ENCODE measurements at places on chromosomes 11 and 22.

- no peak for DNase-seq
Observed at GRCh38 chr11:59559886-59560285, 48.5 kb downstream of the OR4D9 start.

- DNase-seq: no peak
Observed at GRCh38 chr11:115255006-115255762, 249.0 kb downstream of the CADM1 start.

DNA sequence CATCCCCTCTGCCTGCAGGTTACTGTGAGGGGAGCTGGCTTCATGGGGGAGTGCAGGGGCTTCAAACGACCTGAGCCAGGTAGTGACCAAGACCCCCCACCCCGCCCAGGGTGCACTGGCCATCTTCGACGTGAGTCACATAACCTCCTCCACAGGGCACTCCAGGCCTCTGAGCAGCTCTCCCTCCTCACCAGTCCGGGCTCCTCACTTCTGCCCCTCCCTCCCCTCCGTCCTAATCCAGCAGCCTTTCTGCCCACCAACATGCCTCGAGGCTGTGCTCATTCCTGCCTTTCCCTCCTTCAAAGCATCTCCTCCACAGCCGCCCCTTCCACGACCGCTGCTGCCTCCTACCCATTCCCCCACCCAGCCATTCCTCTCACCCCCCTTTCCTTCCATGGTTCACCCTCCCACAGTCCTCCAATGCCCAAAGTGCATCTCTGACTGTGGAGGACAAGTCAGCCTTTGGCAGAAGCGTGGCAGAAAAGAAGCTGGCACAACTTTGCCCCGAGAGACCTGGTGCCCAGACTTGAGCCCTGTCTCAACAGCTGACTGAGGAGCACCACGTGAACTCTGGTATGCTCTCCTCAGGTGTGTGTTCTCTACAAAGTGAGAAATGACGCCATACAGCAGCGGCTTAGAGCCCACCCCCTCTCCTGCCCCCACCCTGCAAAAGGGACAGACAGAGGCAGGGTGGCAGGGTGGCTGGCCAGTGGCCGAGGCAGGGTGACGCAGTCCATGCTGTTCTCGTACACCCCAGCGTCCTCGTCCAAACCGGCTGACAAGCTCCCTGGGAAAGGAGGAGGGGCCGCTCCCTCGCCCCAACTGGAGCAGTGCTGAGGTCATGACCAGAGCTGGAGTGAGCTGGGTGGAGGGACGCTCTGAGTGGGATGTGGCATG is 30.4 kb downstream of the OPCML start:
- DNase-seq: no peak

GRCh38 chr11:67998150-67999045 is 5.5 kb downstream of the UNC93B1 start:
- no peak for DNase-seq

DNA sequence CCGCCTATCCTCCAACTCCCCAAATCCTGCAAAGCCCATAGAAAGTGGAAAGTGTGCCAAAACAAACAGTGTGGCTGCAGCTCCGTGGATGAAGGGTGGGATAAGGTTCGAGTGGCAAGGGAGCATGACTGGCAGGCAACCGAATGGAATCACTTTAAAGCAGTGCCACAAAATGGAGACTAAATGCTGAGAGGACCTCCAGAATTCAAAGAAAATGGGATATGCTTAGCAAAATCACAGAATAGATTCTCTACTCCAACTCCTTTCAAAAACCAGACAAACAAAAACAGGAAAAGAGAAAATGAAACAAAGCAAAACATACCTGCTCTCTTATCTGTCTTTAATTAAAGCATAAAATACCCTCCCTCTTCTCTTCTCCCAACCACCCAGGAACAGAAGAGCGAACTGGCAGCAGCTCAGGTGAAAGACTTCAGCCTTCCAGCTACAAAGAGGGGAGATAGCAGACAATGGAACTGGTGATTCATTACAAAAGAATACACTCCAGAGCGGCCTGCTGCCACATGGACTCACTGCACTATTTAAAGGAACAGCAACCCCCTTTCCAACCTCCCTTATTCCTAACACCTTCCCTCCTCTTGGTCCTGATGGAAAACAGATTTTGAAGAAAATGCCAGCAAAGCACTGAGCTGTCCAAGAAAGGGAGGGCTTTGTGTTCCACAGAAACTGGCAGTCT is 118.5 kb downstream of the APOL5 start:
- DNase-seq: no peak

GRCh38 chr11:17852246-17852645 is 117.7 kb downstream of the KCNC1 start:
- no peak for DNase-seq

Data from stimulated activated CD8-positive, alpha-beta memory T cell treated with anti-CD3 and anti-CD28 coated beads, Interleukin-4, amount 100 ng/mL, for 4 hours (primary cell).